Astrocyte (in vitro differentiated cells and primary cell): ENCODE measurements at places on chromosomes 12 and 14. TPM values are rescaled to one million over a fixed set of nuclear protein-coding genes. Genes with fewer than 3 reads are reported as not detected.

LMNTD1 gene
- not detected in 2 replicates for total RNA-seq

- no peak for DNase-seq
Measured at GRCh38 chr14:102625564-102626296, 33.3 kb downstream of the RCOR1 start.

DNA sequence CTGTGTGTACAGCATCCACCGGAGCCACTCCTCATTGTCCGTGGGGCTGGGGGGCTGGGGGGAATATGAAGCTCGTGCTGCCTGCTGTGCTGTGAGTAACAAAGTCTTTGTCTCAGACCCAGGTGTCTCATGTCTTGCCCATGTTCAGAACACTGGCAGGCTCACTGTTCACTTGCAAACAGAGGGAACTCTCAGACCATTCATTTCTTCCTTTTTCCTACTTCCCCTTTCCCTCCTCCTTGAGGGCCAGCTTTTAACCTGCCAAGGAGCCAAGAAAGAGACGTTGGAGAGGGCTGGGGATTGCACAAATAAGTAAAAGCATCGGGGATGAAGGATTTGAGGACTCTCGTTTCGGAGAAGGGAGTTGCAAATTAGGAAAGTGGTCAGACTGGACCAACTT, 21.6 kb downstream of the GPR132 start:
- no peak for DNase-seq

SIRT4 gene
- total RNA-seq: 2.5 and 2.7 TPM in 2 replicates

PTCSC3 gene
- not detected in 2 replicates for total RNA-seq

THTPA gene
- 6.8 and 8.1 TPM in 2 replicates for total RNA-seq

- peak; percentile 10 for DNase-seq
Measured at GRCh38 chr14:81990312-81990761, 456.7 kb upstream of the SEL1L start.

FITM1 gene
- 0.25 TPM in 1 of 2 replicates, not detected in the other for total RNA-seq

TAS2R8 gene
- total RNA-seq: not detected in 2 replicates

- DNase-seq: no peak
Measured at GRCh38 chr12:7837366-7837765, 35.3 kb downstream of the SLC2A14 start.

LIN7A gene
- 1.6 and 2.2 TPM in 2 replicates for total RNA-seq

DNA sequence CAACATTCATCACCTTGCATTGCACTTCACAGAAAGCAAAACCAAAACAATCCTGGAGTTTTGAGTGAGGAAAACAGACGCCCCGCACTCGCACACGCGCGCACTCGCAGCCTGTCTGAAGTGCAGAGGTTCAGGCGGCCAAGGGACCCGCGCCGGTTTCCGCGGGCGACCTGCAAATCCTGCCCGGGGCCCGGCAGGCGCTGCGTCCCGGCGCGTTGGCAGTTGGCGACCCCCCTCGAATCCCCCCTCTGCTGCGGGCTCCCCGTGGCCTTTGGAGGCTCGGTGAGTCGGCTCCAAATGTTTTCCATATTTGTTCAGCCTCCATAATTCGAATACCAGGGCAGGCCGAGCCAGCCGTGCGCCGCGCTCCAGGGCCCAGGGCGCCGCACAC, at the start of gene SSPN:
TSS of gene SSPN (plus strand) at position 324 of the 391 bp plus-strand sequence. CDS start 100 bp downstream, outside the sequence.
- peak; percentile 68 for DNase-seq

DNA sequence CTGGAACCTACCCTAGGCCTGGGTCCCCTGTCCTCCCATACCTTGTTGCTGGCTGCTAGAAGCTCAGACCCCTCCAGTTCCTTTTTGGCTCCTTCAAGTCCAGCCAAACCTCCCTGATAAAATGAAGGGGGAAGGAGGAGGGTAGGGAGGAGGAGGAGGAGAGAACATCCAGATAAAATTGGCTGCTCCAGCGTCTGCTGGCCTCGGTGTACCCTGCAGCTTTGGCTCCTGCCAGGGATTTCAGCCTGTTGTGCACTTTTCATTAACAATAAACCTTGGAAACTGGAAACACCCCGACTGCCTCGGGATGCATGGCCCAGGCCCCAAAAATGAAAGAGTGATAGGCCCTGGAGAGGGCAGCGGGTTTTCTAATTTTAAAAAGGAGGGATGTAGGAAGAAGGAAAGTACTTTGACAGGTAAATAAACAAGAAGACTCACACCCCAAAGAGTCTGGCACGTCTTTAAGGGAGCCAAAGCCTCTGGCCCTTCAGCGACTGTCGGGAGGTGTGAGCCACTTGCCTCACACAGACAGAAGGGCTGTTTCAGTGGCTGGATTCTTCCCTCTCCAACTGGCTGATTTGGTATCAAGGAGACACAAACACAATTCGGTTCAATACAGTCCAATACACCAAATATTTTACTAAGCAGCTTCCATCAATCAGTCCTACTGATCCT, 49.8 kb downstream of the NUAK1 start:
- no peak for DNase-seq
